ENCODE measurements at places on chromosomes 2 and 18.

DNA sequence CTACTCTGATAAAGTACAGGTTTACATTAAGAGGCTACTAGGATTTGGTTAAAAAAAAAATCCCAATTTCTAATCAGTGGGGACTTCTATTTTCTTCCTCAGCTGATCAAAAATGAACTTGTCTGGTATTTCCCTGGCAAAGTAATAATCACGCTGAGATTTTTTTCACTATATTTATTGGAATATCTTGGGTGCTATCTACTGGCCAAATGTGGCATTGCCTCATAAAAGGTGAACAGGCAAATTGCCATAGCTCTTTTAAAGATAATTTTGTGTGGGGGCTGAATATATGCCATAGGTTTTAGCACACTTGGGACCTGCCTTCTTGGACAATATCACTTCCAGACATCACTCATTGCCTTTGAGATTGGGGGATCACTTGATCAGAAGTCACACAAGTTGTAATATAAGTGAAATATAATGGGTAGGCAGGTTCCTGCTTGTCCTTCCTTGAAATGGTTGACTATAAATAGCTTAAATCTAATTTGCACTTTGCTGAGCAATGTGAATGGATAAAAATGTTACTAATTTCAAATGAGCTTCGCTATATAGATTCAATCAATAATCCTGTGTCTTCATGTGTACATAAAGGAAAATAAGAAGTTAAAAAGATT, 7.0 kb upstream of the NXPH2 start:
- no peak for DNase-seq

DNA sequence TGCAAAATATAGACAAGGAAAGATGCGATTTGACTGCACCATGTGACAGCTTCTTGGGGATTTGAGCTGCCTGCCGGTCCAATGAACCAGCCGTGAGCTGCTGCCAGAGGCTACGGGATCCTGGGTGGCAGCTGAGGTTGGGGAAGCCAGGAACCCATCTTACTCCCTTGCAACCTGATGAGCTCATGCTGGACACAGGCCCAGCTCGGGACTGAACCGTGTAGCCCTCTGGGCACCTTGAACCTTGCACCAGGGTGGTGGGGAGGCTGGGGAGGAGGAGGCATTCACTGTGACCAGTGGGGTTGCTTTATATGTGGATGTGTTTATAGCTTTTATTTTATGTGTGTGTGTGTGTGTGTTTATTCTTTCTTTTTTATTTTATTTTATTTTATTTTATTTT, 9.1 kb downstream of the ALPI start:
- no peak for DNase-seq

- DNase-seq = no peak
These were observed 894 bp upstream of the GCC2 start for GRCh38 chr2:108447947-108448677.

DNA sequence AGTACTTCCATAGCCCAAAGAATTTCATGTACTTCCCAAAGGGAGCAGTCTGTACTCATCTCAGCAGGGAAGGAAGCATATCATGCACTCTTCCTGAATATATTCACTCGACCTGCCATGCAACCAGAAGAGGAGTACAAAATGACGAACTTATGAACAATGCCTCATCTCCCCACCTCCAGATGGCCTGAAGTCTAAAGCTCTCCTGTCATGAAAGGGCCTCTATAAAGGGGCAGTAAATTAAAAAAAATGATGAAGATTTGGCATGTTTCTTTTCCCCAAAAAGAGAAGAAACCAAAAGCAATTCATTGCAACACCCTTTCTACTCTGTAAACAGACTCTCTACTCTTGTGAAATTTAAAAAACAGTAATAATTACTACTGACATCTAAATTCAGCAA, 1601.1 kb downstream of the LRP1B start:
- DNase-seq = no peak

Measured in NCI-H1417 treated with DMSO at 0.1 percent for 48 hours (cell line).